NCI-H187 treated with DMSO at 0.1 percent for 48 hours (cell line): ENCODE measurements at places on chromosomes 12 and 14.
A peak's percentile ranks its signal among the peaks of the same experiment; 100 is the strongest.

DNA sequence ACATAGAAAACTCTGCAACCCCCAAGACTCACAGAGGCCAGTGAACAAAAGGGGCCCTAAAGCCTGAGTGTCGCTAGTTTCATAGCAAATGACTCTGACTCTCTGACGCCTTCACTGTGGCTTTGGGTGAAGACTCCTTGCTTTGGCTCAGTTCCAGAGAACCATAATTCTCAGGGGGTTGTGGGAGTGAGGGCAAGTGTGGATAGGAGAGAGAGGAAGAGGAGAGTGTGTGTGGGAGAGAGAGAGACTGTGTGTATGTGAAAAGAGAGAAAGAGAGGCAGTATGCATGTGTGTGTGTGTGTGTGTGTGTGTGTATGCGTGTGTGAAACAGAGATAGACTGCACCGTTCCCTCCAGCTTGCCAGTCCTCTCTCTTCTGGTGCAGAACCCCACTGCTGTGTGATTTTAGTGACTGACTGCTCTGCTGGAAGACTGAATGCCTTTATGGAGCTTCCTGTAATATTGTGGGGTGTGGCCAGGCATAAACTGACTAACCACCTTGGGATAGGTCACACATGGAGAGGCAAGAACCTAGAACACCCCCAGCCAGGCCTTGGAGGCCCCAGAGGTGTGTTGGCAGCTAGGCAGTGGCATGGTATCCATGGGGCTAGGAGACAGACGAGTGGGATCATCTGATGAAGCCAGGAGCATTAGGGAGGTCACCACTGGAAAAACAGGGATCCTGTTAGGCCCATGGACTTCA, 45.9 kb upstream of the STXBP6 start:
- DNase-seq, result no peak

- DNase-seq, result no peak
Measured at GRCh38 chr14:99812096-99812750, 19.0 kb downstream of the EML1 start.

DNA sequence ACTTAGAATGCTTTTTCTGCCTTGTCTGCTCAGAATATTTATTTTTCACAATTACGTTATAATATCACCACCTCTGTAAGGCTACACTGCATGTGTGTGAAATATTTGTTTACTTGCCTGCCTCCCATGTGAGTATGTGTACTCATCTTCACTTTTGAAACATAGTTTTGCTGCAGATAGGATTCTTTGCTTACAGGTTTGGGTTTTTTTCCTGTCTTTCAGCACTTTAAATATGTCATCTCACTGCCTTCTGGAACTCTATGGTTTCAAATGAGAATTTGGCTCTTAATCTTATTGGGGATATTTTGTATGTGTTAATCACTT, 10.9 kb downstream of the G2E3 start:
- DNase-seq, result no peak

GRCh38 chr12:85693093-85693665, 143.0 kb downstream of the RASSF9 start:
- no peak for DNase-seq

- DNase-seq, result no peak
Measured at GRCh38 chr12:41074473-41074769, 113.7 kb upstream of the PDZRN4 start.

GRCh38 chr12:1457901-1458300, 136.5 kb downstream of the FBXL14 start:
- no peak for DNase-seq

- DNase-seq, result no peak
Measured at GRCh38 chr12:108547686-108548085, 13.3 kb downstream of the SART3 start.

DNA sequence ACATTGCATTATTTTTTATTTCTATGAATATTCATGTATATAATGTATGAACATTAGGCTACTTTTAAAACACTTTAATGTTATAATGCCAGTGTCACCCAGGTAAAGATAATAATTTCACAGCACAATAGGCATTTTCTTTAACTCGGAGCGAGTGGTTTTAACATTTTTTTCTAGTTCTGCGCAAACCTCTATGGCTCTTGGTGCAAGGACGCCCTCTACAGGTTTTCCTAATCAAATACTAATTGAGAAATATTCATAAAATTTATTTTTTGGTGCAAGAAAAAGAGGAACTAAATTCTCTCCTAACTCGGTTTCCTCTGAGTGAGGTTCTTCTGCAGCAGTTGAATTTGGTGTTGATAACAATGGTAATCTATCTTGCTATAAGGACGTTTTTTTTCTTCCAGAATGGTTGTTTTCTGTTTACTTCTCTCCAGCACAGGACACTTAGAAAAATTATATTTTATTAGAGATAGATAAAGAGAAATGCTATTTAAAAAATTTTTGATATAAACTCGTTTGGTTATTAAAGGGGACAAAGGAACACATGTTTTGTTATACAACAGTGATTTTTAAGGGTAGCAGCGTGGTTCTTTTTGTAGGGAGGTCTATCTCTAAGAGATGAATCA, 2.4 kb upstream of the WIF1 start:
- no peak for DNase-seq

DNA sequence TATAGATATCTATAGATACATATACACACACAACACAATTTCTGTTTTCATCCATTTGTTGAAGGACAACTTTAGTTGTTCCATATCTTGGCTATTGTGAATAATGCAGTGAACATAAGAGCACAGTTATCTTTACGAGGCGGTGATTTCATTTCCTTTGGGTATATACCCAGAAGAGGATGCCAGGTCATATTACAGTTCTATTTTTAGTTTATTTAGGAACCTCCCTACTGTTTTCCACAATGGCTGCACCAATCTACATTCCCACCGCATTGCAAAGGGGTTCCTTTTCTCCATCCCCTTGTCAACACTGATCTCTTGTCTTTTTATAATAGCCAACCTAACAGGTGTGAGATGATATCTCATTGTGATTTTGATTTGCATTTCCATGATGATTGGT, 143.4 kb upstream of the ARHGAP5 start:
- DNase-seq, result no peak

GRCh38 chr12:11884116-11884515, 186.6 kb upstream of the BCL2L14 start:
- no peak for DNase-seq

DNA sequence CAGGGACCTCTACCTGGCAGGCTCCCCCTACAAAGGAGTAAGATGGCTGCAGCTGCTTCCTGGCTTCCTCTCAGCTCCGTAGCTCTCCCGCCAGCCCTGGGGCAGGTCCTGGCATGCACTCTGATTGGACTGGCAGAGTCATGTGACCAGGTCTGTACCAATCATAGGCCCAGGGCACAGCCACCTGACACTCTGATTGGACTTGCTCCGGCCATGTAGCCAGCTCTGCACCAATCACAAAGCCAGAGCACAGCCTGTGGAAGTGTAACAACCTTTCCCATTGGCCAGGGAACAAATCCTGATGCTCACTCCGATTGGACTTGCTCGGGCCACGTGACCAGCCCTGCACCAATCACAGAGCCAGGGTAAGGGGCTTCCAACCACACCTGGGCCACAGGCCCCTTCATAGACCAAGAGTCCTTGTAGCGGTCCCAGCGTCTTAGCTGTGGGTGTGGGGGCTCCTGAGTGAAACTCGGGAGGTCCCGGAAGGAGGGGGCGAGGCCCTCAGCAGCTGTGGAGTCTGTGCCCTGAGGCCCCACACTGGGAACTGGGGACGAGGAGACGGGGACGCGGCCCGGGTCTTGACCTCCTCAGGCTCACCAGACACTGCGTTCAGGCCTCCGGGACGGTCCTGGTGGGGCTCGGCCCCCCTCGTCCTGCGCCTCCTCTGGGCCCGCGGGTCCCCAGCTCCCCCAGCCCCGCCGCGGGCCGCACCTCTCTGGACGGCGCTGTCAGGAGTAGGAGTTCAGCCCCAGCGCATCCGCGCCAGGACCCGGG, 210.6 kb downstream of the ADGRD1 start:
- DNase-seq, result no peak

DNA sequence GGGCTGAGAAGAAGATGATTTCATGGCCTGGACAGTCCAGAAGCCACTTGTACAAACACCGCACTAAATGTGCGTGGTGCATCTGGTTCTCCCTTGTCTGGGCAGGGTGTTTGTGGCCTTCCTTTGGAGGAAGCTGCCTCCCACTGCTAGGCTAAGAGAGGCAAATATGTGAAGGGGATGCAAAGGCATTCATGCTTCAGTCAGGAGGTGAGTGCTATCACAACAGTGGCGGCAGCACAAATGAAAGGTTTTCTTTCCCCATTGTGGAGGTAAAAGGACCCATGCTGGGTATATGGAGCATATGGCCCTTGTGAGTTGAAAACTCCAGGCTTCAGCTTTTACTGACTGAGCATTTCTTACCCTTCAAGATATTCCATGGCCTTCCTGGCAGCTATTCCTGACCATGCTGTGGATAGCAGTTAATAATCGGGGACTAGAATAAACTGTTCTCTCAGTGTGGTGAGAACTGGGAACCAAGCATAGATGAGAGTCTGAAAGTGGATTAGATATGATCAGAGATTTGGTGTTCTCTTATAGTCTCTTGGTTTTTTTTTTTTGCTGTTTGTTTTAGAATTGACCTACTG, 69.9 kb downstream of the MYRFL start:
- DNase-seq, result no peak

- no peak for DNase-seq
Measured at GRCh38 chr12:32400866-32401265, 1.5 kb downstream of the FGD4 start.

- DNase-seq, result peak; percentile 99
Measured at GRCh38 chr14:74140374-74140850, 55.7 kb downstream of the LIN52 start.

- no peak for DNase-seq
Measured at GRCh38 chr12:6871052-6871957, 1.8 kb downstream of the SPSB2 start.

GRCh38 chr12:24109381-24110039, 160.0 kb upstream of the SOX5 start:
- peak; percentile 2 for DNase-seq

- no peak for DNase-seq
Measured at GRCh38 chr12:29081101-29081500, 68.0 kb upstream of the FAR2 start.

DNA sequence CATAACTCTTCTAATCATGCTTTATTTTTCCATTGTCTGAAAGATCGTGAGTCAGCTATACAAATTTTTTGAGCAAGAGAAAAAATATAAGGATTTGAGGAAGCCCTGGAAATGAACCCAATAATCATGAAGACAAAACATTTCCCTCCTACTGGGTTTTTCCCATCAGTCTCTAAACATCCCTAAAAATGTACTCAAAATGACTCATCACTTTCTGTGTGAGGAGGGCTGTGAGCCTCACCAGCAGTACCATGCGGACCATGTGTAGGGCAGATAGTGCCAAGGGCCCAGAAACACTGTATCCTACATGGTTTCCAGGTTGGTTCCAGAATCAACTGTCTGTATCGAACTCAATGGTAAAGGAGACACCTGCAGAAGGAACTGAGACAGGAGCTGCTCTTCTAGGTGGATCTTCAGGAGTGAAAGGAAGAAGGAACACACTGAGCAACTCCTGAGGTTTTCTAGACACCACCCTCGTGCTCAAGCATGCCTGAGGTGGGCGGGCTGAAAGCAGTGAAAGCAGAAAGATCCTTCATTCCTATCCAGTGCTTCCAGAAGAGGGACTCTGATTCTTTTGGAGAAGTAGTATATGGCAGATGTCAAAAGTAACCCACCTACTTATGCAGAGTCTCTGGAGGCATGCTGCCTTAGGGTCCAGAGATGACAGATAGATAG, 48.6 kb upstream of the RHOJ start:
- no peak for DNase-seq

- DNase-seq, result no peak
Measured at GRCh38 chr12:98469109-98469508, 46.3 kb upstream of the TMPO start.

- DNase-seq, result peak; percentile 52
Measured at GRCh38 chr14:61524211-61524806, 171.0 kb upstream of the HIF1A start.

DNA sequence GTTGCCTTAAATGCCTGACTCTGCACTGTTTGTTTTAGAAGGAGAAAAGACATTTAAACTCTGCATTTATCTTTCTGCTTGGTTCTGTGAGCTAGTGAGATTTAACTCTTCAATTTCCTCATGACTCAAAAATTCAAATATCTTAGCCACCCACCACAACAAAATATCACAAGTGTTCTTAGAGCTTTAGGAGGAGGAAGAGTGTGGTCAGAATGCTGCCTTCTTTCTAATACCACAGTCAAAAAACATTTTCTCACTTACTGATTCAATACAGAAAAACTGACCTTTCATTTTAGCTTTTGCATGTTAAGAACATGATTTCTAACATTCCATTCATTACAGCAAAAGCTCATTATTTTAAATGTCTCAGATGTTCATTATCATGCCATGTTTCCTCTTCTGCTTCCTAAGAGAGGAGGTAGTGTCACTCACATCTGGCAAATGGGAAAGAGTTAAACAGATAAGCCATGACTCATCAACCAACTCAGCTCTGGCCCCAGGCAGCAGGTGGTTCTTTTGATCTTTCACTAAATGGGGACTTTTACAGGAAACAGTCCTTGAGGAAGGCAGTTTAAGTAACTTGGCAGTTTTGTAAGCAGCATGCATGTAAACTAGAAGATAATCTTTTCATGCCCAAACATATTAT, 56.4 kb upstream of the RNU6-8 start:
- no peak for DNase-seq

GRCh38 chr12:92213166-92213565, 67.5 kb upstream of the BTG1 start:
- DNase-seq, result no peak

- no peak for DNase-seq
Measured at GRCh38 chr12:46391630-46392029, 19.1 kb upstream of the SLC38A2 start.

DNA sequence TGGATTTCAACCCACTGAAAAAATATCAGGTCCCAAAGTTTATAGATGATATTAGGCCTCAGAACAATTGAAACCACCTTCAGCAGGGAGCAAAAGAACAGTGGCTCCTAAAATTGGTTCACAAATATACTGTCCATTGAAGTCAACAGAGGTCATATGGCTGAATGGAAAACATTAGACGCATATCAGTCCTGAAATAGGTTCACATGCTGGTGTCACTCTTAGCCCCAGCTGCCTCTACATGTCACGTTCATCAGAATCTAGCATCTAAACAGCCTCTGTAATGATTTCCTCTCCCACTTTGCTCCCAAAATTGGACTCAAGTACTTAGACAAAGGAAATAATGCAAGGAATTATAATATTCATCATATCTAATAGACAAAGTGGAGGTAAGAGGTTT, 8.7 kb downstream of the FLRT2 start:
- DNase-seq, result no peak

DNA sequence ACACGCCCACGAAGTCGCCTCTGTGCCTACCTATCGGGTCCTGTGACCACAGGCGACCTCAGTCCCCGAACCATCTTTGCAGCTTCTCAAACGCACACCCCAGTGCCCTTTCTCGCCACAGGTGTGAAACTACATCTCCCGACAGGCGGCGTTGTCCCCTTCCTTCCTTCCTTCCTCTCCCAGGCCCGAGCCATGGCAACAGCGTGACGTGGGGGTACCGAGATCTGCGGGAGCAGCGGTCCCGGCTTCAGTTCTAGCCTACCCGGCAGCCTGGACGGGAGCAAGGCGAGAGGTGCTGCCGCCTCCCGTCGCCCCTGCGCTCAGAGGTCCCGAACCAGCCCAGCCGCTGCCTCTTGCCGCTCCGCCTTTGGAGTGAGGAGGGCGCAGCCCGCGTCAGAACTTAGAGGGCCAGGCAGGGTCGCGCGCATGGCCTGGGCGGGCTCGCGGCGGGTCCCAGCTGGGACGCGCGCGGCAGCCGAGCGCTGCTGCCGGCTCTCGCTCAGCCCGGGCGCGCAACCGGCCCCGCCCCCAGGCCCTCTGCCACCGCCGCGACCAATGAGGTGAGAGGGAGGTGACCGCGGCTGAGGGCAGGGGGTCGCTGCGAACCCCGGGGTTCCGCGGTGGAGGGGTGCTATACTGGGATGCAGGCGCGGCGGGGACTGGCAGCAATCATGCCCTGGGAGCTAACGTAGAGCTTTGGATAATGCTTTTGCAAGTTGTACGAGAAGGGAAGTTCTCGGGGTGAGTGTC, at the start of gene COQ10A:
Gene COQ10A, plus strand, starts transcription at position 250 of the 750 bp plus-strand sequence. Its CDS starts 177 bp downstream, at position 427.
- DNase-seq, result peak; percentile 58
